Stimulated activated CD8-positive, alpha-beta memory T cell treated with anti-CD3 and anti-CD28 coated beads, Interleukin-4, amount 100 ng/mL, for 1 hour (primary cell): ENCODE measurements at places on chromosomes 3 and 15.

GRCh38 chr3:112377568-112378071 lies 44.7 kb downstream of the CD200 start:
- no peak for DNase-seq

GRCh38 chr3:156175570-156175969 lies 55.2 kb downstream of the KCNAB1 start:
- DNase-seq = no peak

DNA sequence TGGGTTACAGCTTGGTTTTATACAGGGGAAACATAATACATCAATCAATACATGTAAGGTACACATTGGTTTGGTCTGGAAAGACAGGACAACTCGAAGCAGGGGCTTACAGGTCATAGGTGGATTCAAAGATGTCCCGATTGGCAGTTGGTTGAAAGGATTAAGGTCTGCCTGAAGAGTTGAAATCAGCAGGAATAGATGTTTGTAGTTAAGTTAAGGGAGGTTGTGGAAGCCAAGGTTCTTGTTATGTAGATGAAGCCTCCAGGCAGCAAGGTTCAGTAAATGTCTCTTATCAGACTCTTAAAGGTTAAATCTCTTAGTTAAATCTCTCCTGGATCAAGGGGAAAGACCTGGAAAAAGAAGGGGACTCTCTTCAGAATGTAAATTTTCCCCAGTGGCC lies 58.4 kb upstream of the MINAR1 start:
- no peak for DNase-seq

- DNase-seq = no peak
Measured at GRCh38 chr3:51705276-51706020, 1.4 kb upstream of the GRM2 start.

DNA sequence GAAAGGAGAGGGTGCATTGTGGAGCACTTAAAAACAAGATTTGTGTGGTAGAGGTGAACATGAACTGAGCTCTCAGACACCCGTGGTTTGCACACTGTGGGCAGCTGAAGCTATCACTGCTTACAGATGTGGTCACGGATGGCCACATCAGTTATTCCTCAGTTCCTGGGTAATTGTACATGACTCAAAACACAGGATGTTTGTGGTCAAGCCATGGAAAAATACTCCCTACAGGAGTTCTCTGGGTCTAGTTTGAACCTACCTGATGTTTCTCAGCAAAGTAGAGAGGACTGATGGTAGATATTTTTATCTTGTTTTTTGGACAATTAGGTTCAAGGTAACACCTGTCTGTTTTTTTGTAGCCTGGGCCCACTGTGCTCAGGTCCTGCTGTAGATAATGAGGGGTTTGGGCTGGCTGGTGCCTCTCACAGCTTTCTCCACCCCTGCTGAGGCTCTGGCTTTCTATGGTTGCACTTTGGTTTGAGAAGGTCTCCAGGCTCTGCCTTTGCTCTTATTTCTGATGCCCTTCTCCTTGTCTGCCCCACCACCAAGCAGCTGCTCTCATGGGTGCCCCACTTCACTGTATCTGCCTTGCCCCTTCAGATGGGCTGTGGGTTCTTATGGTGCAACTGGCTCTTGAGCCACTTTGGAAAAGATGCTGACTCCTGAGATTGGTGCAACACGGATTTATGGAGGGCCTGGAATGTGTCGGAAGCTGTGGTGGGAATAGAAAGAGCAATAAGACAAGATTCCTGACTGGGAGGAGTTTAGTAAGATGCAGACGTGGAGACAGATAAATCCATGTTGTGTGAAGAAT lies 40.1 kb downstream of the CDCP1 start:
- peak; percentile 48 for DNase-seq

GRCh38 chr15:51327081-51327480 lies 11.3 kb downstream of the CYP19A1 start:
- no peak for DNase-seq

- DNase-seq = no peak
Measured at GRCh38 chr15:69634860-69635259, 182.2 kb downstream of the RPLP1 start.

GRCh38 chr15:40438712-40439111 lies 2.0 kb upstream of the BAHD1 start:
- no peak for DNase-seq

DNA sequence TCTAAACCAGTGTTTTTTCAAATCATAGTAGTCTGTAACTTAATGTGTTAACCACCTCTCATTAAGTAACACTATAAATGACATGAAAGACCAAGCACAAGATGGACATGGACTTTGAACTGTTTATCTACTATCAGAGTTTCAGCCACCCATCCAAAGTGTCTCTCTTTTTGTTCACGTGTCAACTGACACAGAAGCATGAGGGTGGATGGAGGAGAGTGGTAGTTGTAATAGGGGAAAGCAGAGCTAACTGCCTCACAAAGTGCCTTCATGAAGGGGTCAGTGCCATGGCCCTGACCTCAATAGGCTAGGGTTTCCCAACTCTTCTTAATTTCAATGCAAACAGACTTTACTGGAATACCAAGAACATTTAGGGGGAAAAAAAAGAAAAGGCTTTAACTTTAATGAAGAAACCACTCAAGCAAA lies 32.1 kb upstream of the TRPM7 start:
- no peak for DNase-seq

DNA sequence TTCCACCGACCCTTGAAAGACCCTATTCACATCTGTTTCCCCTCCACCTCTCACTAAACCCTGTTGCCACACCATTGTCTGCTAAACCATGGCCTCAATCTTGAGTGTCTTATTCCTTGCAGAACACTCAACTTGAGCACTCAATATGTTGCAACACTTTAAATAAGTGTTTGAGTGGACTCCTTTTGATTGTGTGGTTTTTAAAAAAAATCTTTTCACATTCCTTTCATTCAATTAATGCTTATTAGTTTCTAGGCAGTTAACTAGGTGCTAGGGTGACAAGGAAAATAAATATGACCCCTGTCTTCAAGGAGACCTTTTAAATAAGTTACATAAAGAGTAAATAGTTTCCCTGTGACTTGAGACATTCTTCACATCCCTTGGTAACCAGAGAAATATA lies 13.3 kb upstream of the HHLA2 start:
- DNase-seq = no peak

DNA sequence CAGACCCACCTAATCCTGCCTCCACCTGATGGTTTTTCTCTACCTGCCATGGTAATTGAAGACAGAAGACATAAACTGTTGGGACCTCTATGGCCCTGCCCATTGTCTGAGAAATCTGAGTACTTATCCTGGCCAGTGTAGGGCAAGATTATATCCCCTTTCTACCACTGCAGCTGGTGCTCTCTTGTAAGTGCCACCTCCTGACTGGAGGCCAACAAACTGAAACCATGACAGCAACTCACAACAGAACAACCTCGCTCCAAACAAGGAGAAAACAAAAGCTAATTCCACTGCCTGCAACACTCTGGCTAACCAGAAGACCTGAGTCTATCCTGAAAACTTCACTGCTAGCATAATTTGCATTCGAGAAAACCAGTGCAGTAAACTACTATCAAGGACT lies 82.9 kb downstream of the CLDN1 start:
- no peak for DNase-seq

- DNase-seq = no peak
Measured at GRCh38 chr3:79286882-79287281, 480.9 kb downstream of the ROBO1 start.

DNA sequence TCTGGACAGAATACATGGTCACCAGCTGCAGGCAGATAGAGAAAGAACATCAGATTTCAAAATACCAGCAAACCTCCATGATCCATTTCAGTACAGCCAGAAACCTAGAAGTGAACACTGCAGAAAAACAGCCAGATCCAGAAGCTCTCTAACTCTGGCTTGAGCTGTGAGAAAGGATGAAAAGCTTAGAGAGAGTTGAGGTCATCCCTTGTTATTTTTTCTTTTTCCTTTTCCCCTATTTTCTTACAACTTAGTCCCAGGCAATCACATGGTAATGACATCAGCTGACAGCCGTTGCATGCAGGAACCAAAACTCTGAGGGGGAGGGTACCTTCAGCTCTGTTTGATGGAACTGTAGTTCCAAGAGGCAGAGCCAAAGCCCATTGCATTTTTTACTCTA lies 113.2 kb downstream of the TCF12 start:
- no peak for DNase-seq

DNA sequence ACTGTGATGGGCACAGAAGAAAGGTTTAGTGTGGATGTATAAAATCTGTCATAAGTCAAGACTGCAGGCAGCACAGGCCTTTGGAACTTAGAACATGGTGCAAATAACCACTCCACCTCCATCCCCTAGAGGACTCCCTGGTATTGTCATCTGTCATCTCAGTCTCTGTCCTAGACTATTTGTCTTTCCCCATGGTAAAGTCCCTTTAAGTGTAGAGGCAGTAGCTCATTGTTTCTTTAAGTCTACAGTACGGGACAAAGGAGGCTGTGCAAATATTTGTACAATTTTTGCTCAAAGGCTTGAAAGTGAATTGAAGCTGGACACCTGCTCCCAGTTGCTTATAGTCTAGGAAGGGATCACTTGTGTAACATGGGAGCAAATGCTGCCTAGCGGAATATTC lies 3.2 kb upstream of the PXYLP1 start:
- DNase-seq = no peak

DNA sequence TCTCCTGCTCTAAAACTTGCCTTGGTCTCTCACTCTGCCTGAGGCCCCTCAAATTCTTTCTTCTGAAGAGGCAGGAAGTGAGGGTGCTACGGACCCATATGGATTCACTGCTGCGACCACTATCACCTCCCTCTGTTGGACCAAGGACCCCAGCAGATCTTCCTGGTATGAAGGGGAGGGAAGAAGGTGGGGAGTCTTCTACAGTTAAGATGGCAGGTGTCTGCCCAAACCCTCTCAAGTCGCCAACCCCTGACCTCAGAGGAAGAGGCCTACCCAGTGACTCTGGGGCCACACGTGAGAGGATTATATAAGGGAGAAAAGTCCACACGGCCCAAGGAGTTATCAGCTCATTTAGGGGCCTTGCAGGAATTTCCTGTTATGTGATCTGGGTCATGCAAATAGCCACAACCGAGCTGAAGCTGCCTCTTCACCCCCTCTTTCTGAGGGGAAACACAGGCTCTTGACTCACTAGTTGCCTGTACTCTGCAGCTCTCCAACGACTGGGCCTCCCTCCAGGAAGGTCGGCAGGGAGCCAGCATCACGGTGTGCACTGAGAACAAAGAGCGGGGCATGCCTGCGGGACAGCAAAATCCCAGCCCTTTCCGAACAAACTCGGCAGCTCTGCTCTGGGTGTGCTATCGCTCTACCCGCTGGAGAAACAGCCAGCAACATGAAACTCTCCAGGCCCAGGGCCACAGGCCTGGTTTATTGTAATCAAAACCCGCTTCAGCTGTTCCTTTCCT lies 116.0 kb downstream of the XXYLT1 start:
- DNase-seq = no peak

DNA sequence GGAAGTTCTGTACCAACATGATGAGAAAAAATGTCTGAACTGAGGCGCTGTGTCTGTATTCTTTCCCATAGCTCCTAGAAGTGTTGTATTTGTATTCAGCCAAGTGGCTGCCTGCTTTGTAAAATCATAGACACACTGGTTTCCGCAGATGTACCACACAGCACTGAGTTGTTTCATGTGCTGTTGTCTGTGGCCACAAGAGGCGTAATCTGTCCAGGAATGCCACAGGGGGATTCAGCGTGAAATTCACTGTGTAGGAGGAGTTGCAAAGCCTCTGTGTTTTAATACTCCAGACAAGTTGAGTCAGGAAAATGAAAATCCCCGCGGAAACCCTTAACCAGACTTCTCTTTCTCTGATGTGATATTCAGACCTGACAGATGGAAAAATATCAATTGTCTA lies 462.2 kb downstream of the NSUN3 start:
- DNase-seq = no peak

DNA sequence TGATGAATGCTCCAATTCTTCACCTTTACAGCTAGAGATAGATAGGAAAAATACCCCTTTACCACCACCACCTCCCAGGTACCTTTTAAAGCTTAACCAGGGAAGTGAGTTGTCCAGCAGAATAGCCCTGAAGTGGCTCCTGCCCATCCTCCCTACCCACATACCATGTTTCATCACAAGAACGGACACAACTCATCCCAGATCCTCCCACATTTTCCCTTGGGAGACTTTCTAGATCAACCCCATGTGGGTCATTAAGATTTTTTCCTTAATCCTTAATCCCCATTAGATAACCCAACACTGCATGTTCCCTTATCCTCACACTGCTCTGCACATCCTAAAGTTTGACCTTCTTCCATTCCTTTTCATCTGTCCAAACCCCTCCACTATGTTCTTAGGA lies 69.3 kb downstream of the CHST2 start:
- no peak for DNase-seq

GRCh38 chr3:60972599-60972998 lies 278.7 kb downstream of the FHIT start:
- DNase-seq = no peak

DNA sequence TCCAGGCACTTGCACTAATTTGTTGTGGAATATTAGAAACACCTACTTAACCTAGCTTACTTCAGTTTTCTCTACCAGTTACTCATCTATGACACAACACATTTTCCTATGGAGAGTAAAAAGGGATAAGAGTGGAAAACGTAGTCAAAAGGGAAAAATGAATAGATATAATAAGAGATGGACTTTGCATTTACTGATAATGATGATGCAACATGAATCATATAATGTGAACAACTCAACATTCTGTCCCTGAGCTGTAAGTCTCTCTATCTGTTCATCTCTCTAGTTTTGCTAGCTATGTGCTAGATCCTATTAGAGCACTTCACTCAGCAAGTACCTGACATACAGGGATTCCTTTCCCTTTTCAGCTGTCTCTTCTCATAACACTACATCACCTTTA lies 627.1 kb downstream of the AGBL1 start:
- DNase-seq = no peak

GRCh38 chr3:13023235-13023970 lies 49.8 kb downstream of the IQSEC1 start:
- no peak for DNase-seq

GRCh38 chr3:164476631-164477030 lies 601.7 kb downstream of the SI start:
- DNase-seq = no peak

GRCh38 chr15:74812533-74812932 lies at the start of gene LMAN1L:
Gene LMAN1L, plus strand, starts transcription at chr15:74812835. Its CDS starts 20 bp downstream, at chr15:74812855.
- no peak for DNase-seq

DNA sequence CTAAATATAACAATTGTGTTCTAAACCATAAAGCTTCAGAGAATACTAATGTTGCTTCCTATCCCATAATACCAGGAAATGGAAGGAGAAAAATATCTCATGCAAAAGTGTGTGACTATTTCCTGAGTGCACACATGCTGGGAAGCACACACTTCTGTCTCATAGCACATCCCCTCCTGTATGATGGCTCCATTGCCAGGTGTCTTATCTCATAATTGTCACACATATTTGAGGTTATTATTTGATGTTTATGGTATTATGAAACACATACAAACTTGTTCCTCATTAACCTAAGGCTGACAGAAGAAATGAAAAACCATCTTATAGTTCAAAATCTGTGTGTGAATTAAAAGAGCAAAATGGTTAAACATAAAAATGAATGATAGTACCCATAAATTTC lies 65.4 kb downstream of the SERP1 start:
- no peak for DNase-seq

DNA sequence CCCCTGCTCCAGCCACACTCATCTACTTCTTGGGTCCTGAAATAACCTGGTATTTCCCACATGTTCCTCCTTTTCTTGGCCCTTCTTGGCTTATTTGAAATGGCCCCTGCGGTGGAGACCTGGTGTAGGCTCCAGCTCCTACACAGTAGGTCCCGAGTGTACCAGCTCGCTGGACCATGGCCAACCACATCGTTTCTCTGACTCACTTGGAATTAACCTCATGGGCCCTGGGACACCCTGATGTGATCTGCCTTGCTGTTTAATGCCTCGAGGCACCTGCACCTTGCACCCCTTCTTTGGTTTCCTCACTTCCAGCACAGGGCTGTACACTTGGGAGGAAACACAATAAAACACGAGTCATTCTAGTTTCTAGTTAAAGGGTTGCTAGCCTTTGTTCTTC lies 60.3 kb downstream of the FEM1B start:
- no peak for DNase-seq
